ENCODE measurements at places on chromosomes 2 and 18. TPM values are rescaled to one million over a fixed set of nuclear protein-coding genes. Genes with fewer than 3 reads are reported as not detected.

- DNase-seq, result peak; percentile 82
These were observed 16.3 kb downstream of the GKN2 start for GRCh38 chr2:68936427-68936826.

DNA sequence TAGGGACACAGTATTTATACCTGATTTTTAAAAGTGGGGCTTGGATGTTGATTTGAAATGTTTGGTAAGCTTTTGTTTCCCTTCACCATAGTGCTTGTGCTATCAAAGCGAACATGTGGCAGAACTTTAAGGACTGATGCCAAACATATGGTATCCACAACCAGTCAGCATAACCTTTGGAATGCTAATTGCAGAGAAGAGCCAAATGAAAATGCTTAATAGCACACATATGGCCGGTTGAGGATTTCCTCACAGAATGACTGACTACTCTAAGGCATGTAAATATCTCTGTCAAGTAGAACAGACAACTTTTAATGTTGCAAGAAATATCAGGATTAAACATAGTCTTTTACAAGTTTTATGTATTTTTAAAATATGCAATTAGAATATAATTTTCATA, 120.9 kb upstream of the COL3A1 start:
- peak; percentile 96 for DNase-seq

GRCh38 chr18:74342416-74343043, 26.9 kb downstream of the C18orf63 start:
- peak; percentile 77 for DNase-seq

Gene ZNF519
- 4.7 TPM for total RNA-seq

Gene NCKAP5
- 3.9 TPM for total RNA-seq

Gene PER2
- total RNA-seq, result 3.2 TPM
